GM13976 (cell line): ENCODE measurements at places on chromosomes 4 and X.
A peak's percentile ranks its signal among the peaks of the same experiment; 100 is the strongest.

DNA sequence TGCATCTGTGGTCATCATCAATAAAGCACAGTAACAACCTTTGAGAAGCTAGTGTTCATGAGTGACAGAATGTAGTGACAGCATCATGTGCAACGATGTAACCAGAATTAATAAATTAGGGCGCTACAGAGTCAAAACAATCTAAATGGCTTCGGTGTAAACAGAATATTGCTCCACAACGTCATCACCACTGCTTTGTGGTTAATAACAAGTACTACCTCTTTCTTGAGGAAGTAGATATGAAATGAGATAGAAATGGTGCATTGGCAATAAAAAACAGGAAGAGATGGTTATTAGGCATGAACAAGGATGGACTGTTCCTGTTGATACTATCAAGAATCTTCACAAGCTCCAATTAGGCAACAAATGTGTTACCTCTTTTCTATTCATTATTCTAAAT lies 8.7 kb upstream of the PDHA2 start:
- DNase-seq = no peak

DNA sequence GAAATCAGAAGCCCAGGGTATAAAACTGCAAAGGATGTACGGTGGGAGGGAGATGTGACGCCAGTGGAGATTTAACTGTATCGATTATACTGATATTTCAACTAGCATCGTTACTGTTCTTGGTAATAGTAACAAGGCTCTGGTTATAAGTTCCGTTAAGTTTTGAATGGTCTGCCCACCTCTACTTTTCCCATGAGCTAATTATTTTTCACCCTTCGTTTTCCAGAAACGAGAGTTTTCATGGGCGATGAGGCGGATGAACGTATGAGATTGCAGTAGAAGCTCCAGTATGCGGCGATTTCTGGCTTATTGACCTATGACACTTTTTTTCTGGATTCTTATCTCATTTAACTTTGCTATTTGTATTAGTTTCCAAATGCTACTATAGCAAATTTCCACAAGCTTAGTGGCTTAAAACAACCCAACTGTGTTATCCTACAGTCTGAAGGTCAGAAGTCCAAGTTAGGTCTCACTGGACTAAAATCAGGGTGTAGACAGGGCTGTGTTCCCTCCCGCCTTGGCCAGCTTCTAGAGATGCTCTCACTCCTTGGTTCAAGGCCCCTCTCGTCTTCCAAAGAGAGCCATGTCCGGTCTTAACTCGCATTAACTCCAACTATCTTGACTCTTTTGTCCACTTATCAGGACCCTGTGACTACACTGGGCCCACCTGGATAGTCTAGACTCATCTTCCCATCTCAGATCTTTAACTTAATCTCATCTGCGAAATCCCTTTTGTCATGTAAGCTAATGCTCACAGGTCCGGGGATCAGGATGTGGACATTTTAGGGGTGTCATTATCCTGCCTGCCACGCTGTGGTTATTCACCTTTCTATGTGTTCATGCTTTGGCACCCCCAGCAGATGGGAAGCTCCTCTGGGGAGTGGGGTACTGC lies 122.5 kb downstream of the IRF2 start:
- no peak for DNase-seq

GRCh38 chr4:176303938-176304337 lies 15.8 kb upstream of the SPCS3 start:
- no peak for DNase-seq

GRCh38 chr4:184689681-184690080 lies 40.1 kb downstream of the PRIMPOL start:
- DNase-seq = no peak

- DNase-seq = no peak
These were observed 5.1 kb downstream of the CXCL9 start for GRCh38 chr4:76002176-76002575.

DNA sequence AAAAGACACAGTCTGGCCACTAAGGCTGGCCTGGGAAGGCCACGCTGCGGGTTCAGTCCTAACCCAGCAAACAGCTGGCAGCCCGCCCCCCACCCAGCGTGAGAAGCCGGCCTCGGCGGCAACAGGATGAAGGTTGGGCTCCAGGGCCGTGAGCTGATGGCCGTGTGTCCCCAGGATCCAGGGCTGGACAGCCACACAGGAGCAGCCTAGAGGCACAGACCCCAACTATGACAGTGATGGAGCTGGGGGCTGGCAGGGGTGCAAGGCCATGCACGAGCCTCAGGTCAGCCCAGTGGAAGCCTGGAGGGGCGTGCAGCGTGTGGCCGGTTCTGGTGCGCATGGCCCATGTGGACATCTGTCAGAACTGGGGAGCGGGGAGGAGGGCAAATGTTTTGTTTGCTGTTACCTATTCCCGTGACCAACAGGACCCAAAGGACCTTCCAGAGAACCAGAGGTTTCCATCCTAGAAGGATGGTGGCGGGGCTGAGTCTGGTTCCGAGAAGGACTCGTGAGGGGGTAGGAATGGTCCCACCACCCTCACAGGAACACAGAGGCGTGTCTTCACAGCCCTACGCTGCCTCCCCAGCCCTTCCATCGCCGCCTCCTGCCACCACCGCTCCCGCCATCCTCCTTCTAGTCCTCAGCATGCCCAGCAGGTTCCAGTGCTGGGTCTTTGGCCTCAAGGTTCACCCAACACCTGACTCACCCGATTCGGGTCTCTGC lies 46.5 kb downstream of the ZFYVE28 start:
- no peak for DNase-seq

GRCh38 chrX:65035446-65035770 lies 59.2 kb upstream of the ZC4H2 start:
- DNase-seq = no peak

- no peak for DNase-seq
These were observed 27.9 kb upstream of the NDNF start for GRCh38 chr4:121100093-121100775.

DNA sequence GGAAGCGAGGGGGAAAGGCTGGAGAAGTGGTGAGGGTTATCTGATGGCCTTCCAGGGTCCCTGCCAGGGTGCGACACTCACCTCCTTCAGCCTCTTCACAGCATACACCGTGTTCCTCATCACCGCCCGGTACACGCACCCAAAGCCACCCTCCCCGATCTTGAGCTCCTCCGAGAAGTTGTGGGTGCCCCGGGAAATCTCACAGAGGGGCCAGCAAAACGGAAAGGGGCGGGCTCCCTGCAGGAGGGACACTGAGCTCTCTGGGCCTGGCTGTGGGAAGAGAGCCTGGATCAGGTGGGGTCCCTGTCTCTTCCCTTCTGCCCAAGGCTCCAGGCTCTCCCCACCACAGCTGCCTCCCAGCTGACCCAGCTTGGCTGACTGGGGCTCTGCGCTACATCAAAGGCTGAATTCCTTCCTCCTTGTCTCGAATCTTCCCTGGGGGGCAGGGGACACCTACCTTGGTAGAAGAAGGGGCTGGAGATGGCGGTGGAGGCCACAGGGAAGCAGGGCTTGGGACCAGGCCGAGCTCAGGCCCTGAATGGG lies 1.1 kb downstream of the IRAK1 start:
- no peak for DNase-seq

DNA sequence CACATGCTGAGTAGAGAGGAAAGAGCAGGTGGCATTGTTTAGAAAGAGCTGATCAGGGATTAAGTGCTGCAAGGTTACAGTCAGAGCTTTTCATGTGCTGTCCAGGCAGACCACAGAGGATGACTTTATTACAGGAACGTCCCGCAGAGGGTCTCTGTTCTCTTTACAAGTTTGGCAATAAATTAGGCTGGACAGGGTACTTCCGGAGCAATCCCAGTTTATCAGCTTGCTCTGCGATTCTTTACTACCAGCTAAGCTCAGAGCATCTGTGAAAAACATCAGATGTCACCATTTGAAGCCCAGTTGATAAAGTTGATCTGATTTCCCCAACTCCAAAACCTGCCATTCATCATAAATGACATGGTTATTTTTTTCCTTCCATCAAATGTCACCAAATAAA lies 633.1 kb downstream of the NLGN4X start:
- DNase-seq = no peak

DNA sequence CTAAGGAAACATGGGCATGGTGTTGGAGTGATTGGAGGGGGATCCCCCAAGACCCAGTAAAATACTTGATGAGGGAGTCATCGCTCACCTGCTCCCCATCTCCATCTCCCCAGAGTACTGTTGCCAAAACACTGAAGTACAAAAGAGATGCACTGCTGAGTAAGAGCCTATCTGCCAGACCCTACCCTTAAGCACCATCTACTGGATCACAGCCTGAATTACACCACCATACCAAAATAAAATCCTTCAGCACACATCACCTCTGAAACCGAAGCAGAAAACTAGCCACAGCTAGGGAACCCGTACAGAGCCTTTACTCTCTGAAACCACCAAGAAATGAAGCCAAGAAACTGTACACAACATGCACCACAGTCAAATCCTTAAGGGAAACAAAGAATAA lies 466.3 kb upstream of the ACTRT1 start:
- DNase-seq = no peak

- no peak for DNase-seq
These were observed 140.8 kb upstream of the SFRP2 start for GRCh38 chr4:153929675-153930074.

DNA sequence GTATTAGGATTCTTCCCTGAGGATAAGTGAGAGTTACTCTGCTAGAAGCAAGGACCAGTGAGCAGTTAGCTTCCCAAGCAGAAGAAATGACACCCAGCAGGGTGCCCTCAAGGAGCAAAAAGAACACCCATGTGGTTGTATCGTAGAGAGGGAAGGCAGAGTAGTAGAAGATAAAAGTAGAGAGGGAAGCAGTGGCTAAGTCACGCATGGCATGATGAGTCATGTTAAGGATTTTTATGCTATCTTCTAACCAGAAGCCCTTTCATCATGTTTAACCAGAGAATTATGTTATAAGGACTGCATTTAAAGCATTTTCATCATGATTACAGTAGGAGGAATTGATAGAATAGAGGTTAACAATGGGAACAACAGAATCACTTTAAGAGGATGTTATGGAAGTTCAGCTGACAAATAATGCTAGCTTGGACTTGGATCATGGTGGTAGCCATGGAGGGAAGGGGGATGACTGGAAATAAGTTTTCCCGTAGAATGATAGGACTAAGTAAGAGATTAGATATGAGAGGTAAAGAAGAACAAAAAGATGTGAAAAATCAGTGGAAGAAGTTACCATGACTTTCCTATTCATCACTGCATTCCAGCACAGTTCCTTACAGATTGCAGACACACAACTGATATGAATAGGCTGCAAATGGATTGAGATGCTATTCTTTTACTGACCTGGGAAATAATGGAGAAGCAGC lies 383.5 kb upstream of the INTU start:
- no peak for DNase-seq

- DNase-seq = peak; percentile 42
These were observed 148.8 kb upstream of the MID1 start for GRCh38 chrX:10769195-10769594.

DNA sequence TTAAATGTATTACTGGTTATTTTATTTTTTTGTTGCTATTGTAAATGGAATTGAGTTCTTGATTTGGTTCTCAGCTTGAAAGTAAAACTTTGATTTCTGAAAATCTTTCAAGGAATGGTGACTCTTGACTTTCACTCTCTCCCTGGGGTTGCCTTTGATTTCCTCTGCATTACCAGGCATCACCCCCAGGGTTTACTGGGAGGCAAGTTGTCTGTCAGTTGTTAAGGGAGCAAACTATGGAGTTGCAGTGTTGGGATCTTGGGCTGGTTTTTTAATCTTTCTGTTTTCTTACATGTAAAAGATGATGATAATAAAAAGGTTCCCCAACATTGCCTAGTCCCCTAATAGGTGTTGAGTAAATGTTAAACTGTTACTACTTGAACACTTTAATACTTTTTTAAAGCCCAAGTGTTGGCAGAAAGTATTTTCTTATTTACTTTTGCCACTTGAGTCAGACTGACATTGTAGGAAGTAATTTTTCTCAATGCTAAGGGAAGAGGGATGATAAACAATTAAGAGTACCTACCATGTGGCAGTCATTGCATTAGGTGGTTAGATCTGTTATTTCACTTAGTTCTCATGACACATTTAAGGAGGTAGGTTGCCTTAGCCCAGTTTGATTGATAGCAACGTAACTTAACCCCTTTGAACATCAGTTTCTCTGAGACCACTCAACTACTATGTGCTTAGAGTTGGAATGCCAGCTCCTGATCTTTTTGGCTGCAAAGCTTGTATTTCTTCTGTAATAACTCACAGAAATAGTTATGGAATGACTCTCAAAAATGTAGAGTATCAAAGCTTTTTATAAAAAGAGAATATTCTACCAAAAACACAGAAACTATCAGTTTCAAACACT lies 67.1 kb downstream of the DCLK2 start:
- no peak for DNase-seq

GRCh38 chrX:13256603-13257002 lies 63.2 kb downstream of the ATXN3L start:
- no peak for DNase-seq

DNA sequence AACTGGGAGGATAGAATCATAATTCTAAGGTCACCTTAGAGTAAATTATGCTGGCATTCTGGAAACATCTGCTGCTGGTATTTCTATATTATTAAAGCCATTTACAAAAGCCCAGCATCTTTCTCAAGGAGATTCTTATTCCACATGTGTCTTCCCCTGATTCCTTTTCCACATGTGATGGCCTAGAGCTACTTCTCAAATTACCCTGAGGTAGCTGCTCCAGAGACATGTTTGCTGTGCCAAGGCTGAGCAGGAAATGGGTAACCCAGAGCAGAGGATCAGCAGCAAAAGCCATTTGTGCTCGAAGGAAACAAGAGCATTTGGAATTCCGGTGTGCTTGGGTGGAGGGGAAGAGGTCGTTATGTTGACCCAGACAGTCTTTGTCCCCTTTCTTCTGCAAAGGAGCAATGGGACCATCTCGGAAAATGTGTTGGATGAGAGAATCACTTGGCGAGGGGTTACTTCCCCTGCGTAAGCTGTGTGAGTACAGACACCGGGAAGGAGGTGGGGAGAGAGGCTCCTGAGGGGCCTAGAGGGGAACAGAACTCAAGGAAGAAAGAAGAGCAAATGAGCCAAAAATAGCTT lies 24.6 kb downstream of the TSC22D3 start:
- no peak for DNase-seq

DNA sequence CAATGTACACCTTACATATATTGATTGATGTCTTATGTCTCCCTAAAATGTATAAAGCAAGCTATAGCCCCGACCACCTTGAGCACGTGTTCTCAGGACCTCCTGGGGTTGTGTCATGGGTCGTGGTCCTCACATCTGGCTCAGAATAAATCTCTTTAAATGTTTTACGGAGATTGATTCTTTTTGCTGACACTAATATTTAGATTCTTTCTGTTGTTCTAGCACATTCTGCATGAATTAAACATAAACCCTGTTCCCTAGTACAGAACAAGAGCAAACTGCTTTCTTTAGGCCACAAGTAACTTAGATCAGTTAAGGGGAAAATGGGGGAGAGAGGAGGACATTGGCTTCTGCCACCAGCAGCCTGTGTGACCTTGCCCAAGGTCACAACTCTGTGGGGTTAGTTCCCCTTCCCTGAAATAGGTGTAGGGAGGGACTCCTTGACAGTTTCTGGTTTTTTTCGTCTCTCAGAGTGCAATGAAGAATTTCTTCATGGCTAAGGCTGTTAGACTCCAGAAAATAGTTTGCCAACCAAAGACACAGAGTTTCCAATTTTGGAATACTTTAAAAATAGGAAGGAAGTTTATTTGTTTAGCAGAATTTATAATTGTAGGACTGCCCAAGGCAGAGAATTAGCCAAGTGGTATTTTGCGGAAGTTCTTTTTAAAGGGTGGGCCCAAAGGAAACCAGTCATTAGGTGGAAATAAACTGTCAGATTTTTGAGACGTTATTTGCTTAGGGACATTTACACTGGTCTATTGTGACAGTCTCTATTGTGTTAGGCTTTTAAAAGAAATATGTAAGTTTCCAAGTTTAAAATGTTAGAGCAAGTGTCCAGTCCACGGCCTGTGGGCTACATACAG lies 29.4 kb downstream of the PTTG2 start:
- no peak for DNase-seq

GRCh38 chrX:139446832-139447231 lies 83.7 kb upstream of the F9 start:
- no peak for DNase-seq

- DNase-seq = no peak
These were observed 36.8 kb upstream of the ARSD start for GRCh38 chrX:2965965-2966364.
